ENCODE measurements at places on chromosomes 1 and 21.

DNA sequence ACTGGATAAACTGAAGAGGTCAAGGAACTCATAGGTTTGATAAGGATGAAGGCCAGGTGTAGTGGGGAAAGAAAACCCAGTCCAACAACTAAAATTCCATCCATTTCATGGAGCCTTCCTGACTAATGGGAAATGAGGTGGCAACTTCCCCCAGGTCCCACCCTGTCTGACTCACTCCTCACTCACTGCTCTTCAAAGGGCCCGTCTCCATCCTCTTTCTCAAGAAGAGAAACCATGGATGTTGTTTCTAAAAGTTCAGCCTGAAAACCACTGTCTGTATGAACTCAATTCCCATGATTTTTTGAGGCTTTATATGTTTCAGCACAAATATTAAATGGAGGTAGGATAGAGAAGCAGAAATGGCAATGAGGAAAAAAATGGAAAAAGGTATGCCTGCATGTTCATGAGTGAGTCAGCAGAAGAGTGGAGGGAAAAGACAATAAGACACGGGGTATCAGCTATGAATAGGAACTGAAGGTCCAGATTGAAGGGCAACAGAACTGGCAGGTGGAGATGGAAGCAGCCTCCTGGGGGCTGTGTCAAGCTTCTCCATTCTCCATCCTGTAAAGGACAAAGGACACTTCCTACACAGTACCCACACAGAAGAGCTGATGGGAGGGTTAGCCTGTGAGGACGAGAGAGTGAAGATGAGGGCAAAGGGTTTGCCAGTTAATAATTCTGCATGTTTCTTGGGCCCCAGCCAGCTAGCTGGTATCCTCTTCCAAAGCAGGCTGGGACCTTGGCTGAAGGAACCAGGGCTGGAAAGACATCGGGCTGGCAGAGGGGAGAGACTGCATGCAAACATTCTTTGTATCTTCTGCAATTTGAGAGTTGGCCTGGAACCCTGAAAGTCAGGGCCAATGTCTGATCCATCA, 5.5 kb upstream of the ELOVL1 start:
- peak; percentile 81 for DNase-seq

GRCh38 chr21:43343095-43343991, 83.6 kb downstream of the SIK1 start:
- DNase-seq, result no peak

DNA sequence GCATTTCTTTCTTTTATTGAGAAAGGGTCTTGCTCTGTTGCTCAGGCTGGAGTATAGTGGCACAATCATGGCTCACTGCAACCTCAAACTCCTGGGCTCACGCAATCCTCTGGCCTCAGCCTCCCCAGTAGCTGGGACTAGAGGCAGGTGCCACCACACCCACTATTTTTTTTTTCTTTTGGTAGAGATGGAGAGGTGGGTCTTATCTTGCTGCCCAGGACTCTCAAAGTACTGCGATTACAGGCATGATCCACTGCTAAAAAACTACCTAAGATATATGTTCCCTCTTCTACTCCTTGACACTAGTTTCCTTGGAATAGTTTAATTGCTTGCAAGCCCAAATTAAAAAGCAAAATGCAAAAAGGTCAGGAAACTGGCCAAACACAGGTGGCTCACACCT, 56.9 kb upstream of the GUCA2A start:
- DNase-seq, result no peak

DNA sequence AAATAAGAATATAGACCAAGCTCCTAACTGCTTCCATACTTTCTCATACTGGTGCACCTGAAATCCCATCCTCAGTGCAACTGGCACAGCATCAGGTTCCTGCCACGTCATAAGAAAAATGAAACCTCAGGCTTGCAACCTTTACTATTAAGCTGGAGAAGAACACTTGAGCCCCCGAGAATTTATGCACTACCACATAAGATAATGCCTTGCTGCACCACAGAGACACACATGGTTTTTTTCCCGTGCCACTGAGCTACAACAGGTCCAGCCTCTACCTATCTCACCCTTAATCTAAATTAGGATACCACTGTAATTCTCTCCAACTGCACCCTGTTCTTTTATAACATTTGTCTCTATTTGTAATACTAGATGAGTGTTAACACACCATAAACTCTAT, 174.5 kb downstream of the DENND1B start:
- DNase-seq, result no peak

DNA sequence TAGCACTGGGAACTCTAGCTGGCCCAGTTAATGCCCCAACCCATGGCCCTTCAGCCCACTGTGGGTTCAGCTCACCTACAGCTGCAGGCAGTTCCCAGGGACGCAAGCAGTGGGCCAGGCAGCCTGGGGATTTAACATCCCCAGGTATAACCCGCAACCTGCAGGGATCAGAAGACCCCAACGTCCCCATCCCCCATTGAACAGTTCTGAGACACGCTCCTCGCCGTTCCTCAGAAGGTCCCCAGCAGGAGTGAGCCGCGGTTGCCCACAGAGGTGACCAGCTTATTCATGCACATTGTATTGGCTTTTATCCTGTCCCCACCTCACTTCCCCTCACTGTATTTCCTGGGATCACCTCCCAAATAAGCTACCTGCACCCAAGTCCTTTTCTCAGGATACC, 5.0 kb upstream of the MATN1 start:
- DNase-seq, result no peak
